ENCODE measurements at places on chromosomes 2 and 18.

DNA sequence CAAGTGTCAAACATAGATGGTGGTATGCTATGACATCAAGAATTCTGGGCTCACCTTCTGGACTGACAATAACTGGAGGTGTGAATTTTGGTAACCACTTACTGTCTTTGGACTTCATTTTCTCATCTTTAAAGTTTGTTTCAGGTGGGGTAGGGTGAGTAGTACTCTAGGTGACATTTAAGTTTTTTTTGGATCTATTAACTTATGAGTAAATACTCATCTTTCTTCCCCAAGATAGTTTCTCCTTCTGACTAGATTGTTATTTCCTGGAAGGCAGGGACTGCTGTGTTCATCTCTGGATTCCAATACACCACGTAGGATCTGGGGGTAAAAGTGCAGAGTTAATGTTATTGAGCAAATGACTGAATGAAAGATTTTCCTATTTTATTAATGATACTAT, 55.9 kb downstream of the ICOS start:
- DNase-seq: no peak

DNA sequence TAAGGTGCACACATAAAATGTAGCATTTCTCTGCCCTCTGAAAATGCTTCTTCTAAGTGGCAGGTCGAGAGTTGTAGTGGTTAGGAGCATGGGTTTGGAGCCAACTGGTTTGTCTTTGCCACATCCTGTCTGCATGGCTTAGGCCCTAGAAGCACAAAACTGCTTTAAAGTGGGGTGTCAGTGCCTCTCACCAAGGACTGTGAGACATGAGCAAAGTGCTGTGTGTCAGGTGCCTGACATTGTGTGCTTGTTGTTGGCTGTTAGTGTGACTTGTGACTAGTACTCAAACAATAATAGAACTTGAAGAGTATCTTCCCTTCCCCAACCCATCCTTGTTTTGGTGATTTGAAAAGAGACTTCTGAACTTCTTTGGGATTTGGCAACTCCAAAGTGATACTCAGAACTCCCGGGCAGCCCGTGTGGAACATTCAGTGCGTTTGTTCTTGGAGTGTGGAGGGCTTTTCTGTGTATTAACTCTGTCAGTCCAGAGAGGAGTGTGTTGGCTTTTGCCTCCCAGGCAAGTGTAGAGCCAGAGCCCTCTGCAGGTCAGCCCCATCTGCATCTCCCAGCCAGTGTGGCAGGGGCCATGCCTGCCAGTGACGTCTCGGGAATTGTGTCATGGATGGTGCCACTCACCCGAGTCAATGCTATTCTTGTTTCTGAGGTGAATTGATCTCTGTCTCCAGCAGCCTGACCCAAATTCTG, 5.0 kb downstream of the MGAT5 start:
- DNase-seq: no peak

GRCh38 chr2:18363348-18363747, 197.1 kb downstream of the RDH14 start:
- no peak for DNase-seq

DNA sequence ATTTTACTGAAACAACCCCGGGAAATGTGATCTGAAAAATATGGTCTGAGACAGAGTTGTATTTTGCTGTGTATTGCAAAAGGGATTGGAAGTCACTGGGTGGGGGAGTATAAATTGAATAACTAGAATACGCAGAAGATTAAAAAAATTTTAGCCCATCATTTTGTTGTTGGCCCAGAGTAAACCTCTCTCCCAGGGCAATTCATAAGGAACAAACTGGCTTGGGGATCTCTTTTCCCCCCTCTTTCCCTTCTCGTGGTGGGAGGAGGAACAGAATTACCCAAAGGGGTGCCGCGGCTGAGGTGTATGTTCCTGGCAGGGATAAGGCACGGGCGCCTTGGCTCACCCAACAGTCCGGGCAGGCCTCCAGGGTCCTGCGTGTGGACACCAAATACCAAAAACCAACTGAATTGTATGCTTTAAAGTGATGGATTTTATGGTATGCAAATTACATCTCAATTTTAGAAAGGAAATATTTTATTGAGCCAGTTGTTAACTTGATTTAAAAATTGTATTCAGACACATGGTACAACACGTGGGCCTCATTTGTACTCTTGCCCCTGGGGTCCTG, 121.2 kb upstream of the SPRED2 start:
- no peak for DNase-seq

DNA sequence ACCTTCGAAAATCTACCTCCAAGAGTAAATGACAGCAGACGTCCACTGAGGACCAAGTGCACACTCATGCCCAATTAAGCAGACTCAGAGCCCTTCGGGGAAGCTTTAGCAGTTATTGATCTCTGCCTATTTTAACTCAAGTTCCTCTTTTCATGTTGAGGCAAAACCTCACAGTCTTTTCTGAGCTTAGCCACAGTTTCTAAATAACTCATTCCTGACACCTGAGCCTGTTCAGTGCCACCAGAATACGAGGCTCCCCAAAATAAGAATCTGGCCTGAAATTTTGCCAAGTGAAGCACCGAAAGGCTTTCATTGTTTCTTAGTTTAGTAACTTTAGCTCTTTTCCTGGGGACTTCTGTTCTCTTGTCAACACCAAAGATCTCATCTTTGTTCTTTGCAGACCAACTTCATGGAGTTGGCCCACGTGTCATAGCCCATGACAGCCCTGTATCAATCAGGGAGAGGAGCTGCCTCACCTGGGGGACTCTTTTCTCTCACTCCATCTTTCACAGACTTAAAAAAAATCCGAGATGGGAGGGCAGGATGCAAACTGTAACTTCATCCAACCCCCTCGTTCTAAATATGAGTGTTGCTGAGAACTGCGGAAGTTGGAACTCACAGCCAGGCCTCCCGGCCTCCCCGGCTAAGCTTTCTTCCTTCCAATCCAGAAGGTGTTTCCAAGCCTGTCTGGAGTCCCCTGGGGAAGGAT, 22.2 kb downstream of the INPP5D start:
- no peak for DNase-seq

DNA sequence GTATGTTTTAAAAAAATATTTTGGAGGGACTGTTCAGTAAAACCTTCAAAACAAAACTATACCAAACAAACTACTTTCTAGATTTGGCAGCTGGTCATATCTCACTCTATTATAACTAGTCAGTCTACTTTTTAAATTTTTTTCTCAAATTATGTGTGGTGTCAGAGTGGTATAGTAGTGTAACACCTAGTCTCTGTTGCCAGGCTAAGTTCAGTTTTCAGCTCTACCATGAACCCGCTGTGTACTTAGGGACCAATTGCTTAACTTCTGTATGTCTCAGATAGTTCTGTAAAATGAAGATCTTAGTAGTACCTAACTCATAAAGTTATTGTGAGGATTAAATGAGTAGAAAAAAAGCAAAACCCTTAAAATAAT, 54.3 kb downstream of the GPD2 start:
- no peak for DNase-seq

DNA sequence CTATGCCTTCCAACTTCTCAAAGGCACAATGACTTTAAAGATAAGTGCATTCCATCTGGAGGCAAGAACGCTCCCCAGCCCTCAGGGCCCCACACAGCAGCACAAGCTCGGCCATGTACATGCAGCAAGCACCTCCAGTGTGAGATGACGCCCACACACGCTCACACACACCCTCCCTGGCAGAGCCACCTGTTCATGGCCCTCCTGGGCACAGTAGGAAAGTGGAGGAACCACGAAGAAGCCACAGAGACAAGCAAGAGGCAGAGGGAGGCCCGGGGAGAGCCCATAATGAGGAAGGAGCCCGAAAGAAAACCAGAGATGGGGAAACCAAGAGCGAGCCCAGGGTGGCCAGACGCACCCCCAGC, 21.7 kb downstream of the BIN1 start:
- DNase-seq: no peak

DNA sequence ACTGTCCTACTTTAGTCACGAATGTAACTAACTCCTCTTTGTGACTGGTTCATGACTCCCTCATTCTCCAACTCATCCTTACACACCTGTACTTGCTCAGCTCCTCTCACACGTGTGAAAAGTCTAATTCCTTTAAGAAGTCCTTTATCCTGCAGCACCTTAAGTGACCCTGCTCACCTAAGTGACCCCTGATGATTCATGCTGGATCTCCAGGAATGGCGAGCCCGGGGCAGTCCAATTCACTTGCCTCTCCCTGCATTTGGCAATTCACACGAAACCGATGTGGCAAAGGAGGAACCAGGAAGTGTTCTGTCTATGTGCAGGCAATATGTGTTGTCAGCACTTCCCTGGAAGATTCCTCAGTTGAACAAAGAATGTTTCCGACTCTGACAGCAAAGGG, 189.8 kb upstream of the NABP1 start:
- no peak for DNase-seq

- no peak for DNase-seq
These were observed 61.3 kb upstream of the NXPH2 start for GRCh38 chr2:138841459-138841858.

DNA sequence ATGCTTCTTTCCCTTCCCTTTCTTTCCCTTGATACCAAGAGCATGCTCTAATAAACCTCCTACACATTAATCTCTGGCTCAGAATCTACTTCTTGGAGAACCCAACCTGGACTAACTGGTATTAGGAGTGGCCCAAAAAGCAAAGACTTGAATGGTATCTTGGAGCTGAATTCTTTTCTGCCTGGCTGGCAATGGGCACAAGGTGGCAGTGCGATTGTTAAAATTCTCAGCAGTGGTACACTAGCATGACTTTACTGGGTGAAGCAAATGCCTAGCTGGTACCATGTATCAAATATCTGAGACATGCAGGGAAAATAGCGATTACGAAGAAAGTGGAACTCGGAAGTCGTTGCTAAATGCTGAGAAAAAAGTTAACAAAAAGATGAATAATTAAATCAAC, 376.1 kb downstream of the XIRP2 start:
- no peak for DNase-seq

GRCh38 chr2:168348076-168348475, 100.7 kb upstream of the STK39 start:
- DNase-seq: peak; percentile 13

DNA sequence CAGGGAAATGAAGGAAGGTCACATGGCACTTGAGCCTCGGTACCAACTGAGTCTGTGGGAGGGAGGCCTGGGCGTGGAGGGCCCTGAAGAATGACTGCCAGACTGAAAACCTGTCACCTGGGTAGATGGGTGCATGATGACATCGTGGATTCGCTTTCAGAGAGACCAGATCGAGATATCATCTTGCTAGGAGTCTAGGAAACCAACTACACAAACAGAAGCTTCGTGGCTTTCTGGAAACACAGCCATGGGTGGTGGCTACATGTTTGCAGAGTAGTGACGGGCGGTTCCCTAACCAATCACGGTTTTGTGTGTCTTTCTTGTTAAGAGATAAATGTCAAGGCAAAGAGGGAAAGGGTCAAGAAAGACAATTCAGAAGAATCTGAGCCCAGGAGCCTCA, 155.0 kb downstream of the EIPR1 start:
- no peak for DNase-seq

- DNase-seq: no peak
These were observed 4.2 kb downstream of the IAH1 start for GRCh38 chr2:9478526-9478925.

DNA sequence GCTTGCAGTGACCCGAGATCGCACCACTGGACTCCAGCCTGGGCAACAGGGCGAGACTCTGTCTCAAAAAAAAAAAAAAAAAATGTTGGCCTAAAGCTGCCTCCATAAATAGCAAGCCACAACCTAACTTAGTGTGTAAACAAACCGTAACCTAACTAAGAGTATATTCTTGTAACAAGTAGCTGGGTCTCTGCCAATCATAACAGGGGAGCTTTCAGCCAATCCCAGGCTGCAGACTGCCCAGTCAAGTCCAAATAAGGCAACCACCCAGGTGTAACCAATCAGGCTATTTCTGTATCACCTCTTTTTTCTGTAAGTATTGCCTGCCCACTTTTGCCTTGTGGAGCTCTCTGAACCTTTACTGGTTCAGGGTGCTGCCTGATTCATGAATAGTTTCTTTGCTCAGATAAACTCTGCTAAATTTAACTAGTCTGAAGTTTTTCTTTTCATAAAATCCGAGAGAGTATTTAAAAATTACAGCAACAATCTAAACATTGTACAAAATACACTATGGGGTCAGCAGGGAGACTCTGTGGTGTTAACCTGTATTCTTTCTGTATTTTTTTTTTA, 4.5 kb downstream of the PSTPIP2 start:
- DNase-seq: no peak

DNA sequence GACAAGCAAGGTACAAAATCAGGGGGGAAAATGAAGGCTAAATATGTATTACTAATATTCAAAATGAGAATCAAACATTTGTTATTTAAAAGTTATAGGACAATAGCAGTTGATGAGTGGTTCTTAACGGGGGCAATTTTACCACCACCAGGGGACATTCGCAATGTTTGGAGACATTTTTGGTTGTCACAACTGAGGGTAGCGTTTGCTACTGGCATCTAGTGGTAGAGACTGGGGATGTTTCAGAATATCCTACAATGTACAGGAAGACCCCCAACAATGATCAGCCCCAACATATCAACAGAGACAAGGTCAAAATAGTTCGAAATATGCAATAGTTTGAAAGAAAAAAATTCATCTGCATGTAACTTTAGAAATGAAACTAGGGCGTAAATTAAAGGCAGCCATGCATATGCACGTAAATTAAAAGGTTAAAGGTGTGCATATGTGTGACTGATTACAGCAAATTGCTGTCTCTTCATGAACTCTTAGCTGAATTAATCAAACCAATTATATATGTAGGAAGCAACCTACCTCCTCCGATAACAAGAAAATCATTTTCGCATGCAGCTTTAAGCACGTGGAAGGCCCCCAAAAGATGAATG, 61.2 kb upstream of the CUL3 start:
- no peak for DNase-seq

DNA sequence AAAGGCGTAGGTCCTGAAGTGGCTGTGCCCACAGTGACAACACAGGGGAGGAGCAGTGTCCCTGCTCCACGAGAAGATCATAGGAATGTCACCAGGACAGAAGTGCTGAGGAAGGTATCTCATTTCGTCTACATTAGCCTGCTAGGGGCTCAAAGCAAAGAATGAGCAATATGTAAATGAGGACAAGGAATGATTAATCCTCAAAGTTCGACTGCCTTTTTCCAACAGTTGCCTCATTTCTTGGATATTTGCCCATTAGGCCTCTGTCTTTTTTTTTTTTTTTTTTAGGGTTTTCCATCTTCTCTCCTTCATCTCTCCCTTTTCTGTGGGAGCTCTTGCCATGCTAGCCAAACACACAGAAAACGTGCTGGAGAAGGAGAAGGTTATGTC, 105.2 kb upstream of the ARHGAP28 start:
- peak; percentile 38 for DNase-seq

- DNase-seq: no peak
These were observed 88.7 kb upstream of the ATG16L1 start for GRCh38 chr2:233162770-233163169.

- no peak for DNase-seq
These were observed 124.7 kb downstream of the DNAH6 start for GRCh38 chr2:84641021-84641420.

GRCh38 chr2:220473611-220474010, 846.2 kb downstream of the SLC4A3 start:
- no peak for DNase-seq

GRCh38 chr2:36834731-36835524, 131.4 kb downstream of the STRN start:
- no peak for DNase-seq

DNA sequence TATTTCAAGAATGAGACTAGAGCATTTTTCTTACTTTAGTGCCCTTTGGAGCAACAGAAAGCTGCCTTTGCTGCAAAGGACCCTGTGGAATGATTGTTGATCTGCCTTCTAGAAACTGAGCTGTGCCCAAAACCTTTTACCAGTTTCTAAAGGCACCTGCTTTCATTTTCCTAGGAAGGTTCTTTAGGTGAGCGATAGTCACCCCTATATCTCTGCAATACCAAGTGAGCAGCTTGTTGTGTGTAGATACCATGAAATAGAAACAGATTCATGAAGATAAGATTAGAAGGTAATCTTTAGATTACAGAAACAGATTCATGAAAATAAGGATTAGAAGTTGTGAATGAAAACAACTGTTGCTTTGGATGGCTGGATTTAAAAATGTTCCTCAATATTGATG, 202.3 kb downstream of the PLCL1 start:
- DNase-seq: no peak

Data from HTR-8/SVneo (cell line).